Stimulated activated CD8-positive, alpha-beta memory T cell treated with anti-CD3 and anti-CD28 coated beads, Interleukin-7, amount 100 ng/mL, for 24 hours (primary cell): ENCODE measurements at places on chromosomes 6 and 20.

GRCh38 chr20:47999166-47999565 is 213.9 kb upstream of the SULF2 start:
- DNase-seq: no peak

- DNase-seq: no peak
These were observed 16.9 kb downstream of the GFOD1 start for GRCh38 chr6:13470238-13471140.

GRCh38 chr6:72783035-72783434 is 161.2 kb downstream of the KCNQ5 start:
- no peak for DNase-seq

- no peak for DNase-seq
These were observed 35.2 kb upstream of the CLDN20 start for GRCh38 chr6:155228546-155229166.

GRCh38 chr6:45504947-45505346 is 127.2 kb upstream of the SUPT3H start:
- DNase-seq: no peak

DNA sequence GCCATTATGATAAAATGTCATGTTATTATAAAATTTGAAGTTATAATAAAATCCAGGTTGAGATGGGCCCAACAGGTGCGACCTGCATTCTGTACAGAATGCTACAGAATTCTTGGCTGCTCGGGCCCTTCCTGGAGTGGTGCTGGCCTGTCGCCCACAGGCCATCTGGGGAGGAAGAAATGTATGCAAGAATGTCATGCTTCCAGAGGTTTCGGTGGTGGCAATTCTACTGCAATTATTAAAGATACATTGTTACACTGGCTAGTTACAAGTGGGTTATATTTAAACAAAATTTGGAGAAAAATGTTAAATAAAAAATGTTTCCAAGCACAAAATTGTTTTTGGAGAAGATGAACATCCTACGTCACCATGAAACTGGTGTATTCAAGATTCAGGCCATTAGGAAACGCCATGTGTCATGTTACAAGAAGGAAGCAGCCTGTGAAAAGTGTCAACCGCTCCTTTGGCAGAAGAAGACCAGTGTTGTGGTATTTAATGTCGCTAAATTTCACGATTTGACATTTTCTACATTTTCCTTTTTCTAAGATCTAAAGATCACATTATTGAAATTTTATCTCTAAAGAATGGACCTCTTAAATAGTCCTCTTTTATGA is 7.1 kb downstream of the RAMACL start:
- no peak for DNase-seq

GRCh38 chr20:48772183-48772976 is 55.4 kb downstream of the PREX1 start:
- no peak for DNase-seq

DNA sequence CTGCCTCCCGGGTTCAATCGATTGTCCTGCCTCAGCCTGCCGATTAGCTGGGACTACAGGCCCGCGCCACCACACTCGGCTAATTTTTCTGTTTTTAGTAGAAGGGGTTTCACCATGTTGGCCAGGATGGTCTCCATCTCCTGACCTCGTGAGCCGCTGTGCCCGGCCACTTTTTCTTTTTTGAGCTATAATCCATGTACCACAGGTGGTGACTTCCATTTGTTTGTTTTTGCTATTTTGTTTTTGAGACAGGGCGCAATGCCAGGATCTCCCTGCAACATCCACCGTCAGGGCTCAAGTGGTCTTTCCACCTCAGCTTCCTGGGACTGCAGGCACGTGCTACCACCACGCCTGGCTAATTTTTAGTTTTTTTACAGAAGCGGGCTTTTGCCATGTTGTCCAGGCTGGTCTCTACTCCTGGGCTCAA is 8.5 kb downstream of the HSPA1B start:
- no peak for DNase-seq

DNA sequence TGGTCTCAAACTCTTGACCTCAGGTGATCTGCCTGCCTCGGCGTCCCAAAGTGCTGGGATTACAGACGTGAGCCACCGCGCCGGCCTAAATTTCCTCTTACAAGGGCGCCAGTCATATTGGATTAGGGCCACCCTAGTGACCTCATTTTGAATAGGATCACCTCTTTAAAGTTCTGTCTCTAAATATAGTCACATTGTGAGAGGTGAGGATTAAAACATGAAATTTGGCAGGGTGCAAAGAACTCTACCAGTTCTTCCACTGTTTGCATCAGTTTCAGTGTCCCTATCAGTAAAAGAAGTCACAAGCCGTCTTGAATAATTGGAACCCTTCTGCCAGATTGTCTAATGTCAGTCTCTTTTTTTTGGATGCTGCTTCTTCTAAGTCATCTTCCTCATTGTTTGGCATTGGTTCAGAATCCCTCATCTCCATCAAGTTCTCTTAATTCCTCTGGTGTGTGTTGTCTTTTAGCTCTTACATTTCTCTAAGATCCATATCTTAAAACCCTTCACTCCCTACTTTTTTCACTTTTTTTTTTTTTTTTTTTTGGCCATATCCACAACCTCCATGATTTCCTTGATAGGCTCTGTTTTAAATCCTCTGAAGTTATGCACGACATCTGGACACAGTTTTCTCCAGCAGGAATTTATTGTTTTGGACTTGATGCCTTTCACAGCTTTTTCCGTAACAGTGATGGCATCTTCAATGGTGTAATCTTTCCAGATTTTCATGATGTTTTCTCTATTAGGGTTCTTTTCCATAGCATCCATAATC is 56.8 kb downstream of the NCOA3 start:
- DNase-seq: no peak

GRCh38 chr6:96721227-96721626 is 116.0 kb downstream of the GPR63 start:
- DNase-seq: no peak

GRCh38 chr6:168692193-168692914 is 251.4 kb downstream of the SMOC2 start:
- DNase-seq: no peak

DNA sequence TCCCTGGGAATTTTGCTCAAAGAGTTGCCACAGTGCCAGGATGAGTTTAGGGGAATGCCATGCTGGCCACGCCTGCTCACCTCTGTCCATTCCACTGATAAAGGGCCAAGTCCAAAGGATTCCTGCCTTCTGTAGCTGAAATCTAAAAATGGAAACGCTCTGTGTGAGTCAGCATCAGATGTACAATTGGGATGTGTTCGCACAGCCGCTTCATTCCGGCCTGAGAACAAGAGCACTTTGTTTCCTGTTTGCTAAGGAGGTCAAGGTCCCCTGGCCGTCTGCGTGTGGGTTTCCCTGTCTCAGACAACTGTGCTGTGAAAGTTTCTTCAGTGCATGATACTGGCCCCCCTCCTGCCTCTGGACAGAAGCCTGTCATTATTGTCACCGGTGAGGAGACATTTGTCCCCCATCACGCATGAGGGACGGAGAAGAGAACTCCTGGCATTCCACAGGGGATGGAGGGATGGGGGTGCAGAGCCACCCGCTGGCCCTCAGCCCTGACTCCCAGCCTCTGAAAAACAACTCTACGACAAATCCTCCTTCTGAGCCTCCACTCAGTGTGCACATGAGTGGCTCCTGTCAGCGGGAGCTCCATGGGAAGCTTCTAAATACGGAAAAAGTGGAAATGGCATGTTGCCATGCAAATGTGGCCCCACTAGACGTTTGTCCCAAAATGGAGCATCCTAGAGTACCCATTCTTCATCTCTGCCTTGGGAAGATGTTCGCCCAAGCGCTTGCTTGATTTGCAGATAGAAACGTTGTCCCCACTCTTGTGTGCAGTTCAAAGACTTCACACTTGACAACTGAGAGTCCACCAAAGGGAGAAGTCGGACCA is 143.5 kb upstream of the AFDN start:
- DNase-seq: no peak

DNA sequence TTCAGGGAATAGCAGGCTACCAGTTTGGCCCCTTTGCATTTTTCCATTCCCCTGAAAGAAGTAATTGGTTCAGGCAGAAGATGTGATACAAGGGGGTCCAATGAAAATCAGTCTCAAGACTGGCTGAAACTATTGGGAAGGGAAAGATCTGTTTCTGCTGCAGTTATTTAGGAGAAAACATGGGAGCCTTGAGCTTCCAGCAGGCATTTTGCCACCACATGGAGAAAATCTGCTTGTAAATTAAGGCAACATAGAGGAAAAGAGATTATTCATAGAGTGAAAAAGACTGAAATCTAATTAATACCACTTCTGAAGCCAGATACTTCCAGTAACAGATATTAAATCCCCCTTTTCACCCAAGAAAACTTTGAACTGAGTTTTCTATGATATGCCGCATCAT is 44.2 kb upstream of the SNAP25 start:
- DNase-seq: no peak

- DNase-seq: no peak
These were observed 229.3 kb downstream of the FARS2 start for GRCh38 chr6:5490501-5491069.

DNA sequence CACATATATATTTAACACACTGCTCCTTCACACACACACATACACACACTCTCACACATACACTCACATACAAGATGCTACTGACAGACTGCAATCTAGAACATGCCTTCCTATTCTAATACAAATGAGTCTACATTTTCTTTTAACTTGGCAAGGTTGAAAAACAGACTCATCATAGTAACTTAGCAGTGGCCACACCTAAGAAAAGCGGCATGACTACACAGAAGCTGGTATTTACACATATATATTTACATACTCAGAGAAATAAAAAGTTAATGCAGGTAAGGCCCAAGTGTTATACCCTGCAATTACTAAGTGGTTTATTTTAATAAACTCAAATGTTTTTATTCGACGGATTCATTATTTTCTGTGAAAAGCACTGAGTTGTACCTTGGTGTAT is 209.3 kb downstream of the FOXC1 start:
- DNase-seq: no peak
